ENCODE measurements at places on chromosomes 2 and 18.

DNA sequence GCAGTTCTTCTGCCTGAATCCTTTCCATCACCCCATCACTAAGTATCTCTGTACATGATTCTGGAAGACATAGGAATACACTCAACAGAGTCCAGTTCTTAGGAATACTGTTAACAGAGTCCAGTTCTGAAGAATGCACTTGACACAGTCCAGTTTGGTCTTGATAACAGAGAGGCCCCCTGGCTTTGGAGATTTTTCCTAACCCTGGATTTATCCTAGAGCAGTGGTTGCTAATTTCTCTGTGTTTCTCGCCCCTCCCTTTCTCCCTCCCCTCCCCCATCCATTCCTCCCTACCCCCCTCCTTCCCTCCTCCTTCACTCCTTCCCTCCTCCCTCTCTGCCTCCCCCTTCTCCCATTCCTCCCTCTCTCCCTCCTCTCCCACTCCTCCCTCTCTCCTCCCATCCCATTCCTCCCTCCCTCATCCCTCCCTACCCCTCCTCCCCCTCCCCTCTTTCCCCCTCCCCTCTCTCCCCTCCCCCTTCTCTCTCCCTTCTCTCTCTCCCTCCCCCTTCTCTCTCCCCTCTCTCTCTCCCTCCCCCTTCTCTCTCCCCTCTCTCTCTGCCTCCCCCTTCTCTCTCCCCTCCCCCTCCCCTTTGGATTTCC is 105.4 kb downstream of the RTN4 start:
- no peak for DNase-seq

- DNase-seq: no peak
Measured at GRCh38 chr2:224040753-224041152, 1.7 kb upstream of the SERPINE2 start.

GRCh38 chr2:207835805-207836204 is 66.1 kb upstream of the FZD5 start:
- no peak for DNase-seq

DNA sequence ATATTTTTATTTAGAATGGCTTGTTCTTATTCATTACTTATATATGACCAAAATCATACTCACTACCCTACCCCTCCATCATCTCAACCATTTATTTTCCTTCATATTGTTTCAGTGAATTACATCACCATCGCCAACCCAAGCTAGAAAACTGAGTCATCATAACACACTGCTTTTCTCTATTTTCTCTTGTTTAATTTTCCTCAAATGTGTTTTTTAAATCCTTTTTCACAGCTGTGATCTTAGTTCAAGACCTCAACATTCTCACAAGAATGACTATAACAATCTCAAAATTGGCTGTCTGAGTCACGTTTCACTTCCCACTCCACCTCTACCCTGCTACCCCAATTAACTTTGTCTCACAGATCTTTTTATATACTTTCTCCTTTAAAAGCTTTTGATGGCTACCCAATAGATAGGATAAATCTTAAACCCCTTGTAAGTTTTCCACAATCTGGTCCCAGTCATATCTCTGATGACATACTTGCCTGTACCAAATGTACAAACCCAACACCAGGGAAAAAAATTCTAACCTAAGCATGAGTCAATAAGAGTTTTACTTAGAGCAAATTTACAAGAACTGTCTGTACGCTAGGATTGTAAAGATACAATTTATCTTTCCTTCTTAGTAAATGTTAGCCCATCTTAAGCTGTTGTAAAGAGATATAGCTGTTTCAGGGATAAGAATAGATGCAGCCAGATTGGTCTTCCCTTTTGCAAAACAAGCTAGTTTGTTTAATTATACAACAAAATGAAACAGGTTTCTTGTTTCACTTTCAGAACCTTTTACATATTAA is 635.1 kb upstream of the SLC39A10 start:
- no peak for DNase-seq

DNA sequence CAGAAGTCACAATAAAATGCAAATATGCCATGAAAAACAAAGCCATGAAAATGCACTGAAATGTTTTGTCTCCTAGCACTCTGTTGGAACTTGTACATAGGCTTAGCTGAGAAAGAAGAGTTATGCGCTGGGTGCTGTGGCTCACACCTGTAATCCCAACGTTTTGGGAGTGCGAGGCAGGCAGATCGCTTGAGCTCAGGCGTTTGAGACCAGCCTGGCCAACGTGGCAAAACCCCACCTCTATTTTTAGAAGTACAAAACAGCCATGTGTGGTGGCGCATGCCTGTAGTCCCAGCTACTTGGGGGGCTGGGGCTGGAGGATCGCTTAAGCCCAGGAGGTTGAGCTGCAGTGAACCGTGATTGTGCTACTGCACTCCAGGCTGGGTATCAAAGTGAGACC is 39.9 kb downstream of the IRS1 start:
- DNase-seq: no peak
